Kidney glomerular epithelial cell (primary cell): ENCODE measurements at places on chromosomes 16 and 17.

DNA sequence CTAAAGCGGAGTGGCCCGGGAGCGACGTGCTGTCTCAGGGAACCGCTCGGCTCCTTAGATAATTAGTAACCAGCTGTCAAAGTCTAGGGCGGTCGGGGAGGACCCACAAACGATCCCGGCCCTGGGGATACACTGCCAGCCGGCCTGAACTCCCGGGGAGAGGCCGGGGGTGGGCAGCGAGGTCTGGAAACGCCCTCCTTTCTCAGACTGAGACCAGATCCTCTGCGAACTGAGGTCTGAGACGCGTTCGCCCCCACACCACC lies 1.3 kb downstream of the HNF1B start:
- DNase-seq, result no peak

- DNase-seq, result no peak
Measured at GRCh38 chr17:10574324-10574723, 24.9 kb upstream of the MYH2 start.

DNA sequence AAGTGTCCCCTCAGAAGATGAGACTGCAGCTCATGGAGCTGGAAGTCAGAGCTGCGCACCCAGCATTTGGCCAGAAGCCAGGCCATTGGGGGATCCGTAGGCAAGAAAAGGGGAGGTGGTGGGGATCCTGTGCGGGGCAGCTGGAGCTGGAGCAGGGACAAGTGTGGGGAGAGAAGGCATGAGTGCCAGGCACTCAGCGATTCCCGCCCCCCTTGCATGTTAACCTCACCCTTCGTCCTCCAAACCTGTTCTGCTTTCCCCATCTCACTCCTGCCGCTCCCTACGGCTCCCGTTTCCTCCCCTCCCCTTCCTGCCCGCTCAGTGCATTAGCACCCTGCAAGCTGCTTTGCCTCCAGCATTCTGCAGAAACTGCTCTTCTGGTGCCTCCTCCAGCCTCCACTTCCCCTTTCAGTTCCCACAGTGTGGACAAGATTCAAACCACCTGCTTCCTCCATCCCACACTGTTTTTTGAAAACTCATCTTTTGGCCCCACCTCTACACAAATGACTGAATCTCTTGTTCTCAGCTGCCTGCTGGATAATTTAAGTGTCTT lies 5.6 kb downstream of the ALOX15 start:
- DNase-seq, result no peak

- no peak for DNase-seq
Measured at GRCh38 chr16:23452221-23452571, 793 bp downstream of the COG7 start.

GRCh38 chr16:85833219-85833920 lies 33.9 kb downstream of the COX4I1 start:
- no peak for DNase-seq

- peak; percentile 29 for DNase-seq
Measured at GRCh38 chr17:76735006-76735405, 2.1 kb downstream of the SRSF2 start.

GRCh38 chr16:53022374-53022773 lies 30.3 kb downstream of the CHD9NB start:
- peak; percentile 48 for DNase-seq

DNA sequence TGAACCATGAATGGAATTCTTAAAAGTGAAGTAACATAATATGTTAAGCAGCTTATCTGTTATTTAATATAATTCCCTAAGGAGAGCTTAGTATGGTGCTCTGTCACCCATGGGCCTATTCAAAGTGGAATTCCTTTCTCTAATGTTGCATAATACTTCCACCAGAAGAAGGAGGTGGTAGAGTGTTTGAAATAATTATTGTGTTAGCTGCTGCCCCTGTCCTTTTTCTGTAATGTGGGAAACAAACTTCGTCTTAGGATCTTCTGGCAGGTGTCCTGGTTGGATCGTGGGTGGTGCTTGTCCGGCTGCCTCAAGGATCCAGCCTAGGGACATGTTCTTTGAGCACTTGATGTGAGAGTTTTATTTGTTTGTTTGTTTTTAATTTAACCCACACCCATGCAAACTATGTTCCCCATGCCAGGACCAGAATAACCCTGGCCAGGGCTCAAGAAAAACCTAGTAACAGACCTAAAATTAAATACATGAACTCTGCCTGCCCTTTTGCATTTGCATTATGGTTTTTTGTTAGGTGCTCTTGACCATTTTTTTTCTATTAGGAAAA lies 46.1 kb downstream of the ZNRF1 start:
- DNase-seq, result peak; percentile 6

DNA sequence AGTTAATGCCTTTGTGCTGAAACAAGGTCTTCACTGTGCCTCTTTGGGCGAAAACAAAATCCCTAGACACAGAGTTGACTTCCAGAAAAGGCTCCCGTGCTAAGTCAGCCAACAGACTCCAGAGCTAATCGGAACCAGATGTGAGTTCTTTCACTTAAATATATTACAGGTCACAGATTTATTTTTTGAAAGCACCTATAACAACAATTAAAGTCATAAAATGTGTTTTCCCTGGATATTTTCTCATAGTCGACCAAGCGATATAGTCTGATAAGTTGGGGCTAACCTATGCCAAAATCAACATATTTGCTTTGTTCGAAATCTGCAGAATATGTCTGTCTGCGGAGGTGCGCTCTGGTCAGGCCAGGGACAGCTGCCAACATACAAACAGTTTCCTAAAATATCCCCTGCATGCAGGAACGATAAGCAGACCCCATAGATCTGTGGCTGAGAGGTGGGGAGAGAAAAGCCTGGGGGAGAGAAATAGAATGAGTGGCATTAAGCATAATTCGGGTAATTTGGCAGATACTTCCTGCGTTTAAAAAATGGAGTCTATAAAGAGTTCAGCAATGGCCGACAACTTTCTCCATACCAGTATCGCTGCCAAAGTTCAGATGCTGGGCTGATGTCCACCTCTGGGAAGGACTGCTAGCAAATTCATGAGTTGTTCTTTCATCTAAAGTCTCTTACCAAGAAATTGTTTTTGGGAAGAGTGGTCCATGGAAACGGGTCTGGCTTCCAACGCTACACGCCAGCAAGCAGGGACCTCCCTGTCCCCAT lies 50.8 kb upstream of the MYH10 start:
- DNase-seq, result no peak

- DNase-seq, result no peak
Measured at GRCh38 chr16:85123891-85124635, 11.8 kb upstream of the CIBAR2 start.

- no peak for DNase-seq
Measured at GRCh38 chr16:84513123-84513522, 8.7 kb upstream of the MEAK7 start.

GRCh38 chr17:73411313-73411747 lies 99.5 kb upstream of the CDC42EP4 start:
- DNase-seq, result no peak

- DNase-seq, result no peak
Measured at GRCh38 chr16:27531186-27531585, 18.5 kb downstream of the GTF3C1 start.

DNA sequence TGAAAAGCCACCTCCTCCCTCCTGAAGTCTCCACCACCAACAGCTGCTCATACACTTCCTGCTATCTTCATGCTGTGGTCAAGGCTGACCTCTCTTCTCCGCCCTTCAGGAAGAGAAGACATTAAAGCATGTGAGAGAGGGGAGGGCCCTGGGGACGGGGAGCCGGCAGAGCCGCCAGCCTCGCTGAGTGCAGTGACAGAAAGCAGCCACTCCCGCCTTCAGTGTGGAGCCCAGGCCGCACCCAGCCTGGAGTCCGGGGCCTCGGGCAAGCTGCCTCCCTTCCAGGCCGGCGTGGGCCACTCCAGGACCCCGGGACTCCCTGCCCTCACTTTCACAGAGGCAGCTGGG lies 94.7 kb upstream of the TNRC6C start:
- no peak for DNase-seq
